NCI-H2081 (cell line): ENCODE measurements at places on chromosomes 2 and 18.

- DNase-seq, result no peak
Observed at GRCh38 chr2:6760132-6760531, 105.6 kb downstream of the CMPK2 start.

- no peak for DNase-seq
Observed at GRCh38 chr2:10258726-10259125, 44.0 kb upstream of the HPCAL1 start.

DNA sequence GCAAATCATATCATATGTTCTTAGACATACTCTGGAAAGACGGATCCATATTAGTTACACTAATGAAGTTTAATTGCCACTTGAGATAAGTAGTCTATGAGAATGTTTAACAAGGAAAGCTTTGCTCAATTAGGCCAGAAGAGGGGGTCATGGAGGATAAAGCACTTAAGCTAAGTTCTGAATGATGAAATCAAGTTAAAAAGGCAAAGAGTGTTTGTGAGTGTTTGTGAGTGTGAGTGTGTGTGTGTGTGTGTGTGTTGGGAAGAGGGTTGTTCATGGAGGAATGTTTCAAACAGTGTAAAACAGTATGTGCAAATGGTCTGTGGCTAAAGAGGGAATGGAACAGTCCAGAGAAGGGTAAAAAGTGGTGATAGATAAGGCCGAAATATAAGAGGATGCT is 360.9 kb downstream of the ERBB4 start:
- peak; percentile 4 for DNase-seq

DNA sequence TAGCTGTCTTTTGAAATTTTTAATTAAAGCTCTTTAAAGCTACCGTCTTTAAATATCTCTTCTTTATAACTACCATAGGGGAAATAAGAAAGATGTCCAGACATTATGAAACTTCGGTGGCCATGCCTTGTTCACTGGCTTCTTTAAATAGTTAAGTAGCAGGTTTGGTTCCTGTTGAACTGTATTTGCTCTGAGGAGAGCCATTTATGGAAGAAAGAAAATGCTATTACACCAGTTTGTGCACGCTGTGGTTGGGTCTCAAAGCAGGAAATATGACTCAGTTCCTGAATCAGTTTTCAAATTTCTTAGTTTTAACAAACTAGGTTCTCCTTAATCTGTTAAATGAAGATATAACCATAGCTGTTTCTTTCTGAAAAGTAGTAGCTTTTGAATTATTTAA is 12.2 kb downstream of the ARPC2 start:
- no peak for DNase-seq

- DNase-seq, result no peak
Observed at GRCh38 chr2:234098681-234099080, 48.2 kb downstream of the SPP2 start.

GRCh38 chr2:26558271-26559043 is 80.5 kb upstream of the OTOF start:
- DNase-seq, result no peak
